ENCODE measurements at places on chromosomes 4 and X.

GRCh38 chr4:109589605-109590004 is 29.6 kb downstream of the MCUB start:
- DNase-seq, result no peak

DNA sequence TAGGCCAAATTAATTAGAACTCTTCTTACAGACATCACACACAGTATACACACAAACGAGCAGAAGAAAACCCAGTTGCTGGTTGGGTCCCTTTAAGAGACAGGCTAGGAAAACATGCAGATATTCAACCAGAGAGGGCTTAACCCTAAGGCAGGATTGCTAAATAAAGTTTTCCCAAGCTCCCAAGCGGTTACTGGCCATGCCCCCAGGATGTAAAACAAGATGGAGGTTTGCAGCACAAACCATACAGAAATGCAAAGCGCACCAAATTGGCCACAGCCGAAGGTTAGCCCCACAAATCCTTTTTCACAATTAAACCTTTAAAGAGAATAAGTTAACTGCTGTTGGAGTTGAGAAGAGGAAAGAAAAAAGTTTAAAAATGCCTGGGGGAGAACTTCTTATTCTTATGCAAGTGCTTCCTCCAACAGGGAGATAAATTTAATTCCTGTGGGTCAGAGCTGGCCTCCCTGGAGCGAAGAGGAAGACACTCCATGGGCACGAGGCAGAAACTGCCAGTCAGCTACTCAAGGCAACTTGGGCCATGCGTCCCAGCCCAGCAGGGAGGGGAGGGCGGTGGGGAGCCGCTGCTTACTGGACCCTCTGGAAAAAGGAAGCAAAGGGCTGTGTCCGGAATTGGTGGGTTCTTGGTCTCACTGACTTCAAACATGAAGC is 167.6 kb upstream of the ARSJ start:
- DNase-seq, result no peak

- DNase-seq, result peak; percentile 46
Observed at GRCh38 chr4:140296335-140297220, 76.9 kb upstream of the SCOC start.

DNA sequence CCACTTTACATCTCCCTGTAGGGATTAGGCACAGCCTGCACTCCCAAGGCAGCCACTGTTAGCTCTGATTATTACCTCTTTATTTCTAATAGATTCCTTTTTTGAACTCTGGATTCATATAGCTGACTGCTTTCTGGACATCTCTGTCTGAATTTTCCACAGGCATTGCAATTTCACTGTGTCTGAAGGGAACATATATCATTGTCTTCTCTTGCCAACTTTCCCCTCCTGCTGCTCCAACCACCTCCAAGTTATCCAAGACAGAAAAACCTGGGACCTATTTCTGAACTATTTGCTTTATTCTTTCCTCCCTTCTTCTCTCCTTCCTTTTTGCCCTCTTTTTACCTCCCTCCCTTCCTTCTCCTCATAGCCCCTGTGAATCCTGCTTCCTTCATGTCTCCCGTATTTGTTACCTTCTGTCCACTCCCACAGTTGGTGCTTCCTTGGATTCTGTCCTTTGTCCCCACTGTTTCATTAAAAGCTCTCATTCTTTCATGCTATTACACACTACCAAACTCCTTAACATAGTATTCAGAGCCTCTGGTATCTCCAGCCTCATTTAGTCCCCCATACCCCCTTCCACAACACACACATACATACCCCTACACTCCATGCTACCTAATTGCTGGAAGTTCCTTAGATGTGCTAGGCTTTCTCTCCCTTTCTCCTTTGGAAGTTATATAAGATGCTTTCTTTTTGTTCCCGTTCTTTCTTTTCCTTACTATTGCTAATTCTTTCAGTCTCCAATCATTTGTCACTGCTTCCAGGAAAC is 34.7 kb downstream of the FGF2 start:
- no peak for DNase-seq

- peak; percentile 1 for DNase-seq
Observed at GRCh38 chrX:129158505-129158904, 364.8 kb downstream of the SMARCA1 start.

GRCh38 chr4:3296651-3297050 is 3.8 kb downstream of the RGS12 start:
- no peak for DNase-seq

- no peak for DNase-seq
Observed at GRCh38 chrX:55697381-55697780, 20.2 kb upstream of the RRAGB start.

DNA sequence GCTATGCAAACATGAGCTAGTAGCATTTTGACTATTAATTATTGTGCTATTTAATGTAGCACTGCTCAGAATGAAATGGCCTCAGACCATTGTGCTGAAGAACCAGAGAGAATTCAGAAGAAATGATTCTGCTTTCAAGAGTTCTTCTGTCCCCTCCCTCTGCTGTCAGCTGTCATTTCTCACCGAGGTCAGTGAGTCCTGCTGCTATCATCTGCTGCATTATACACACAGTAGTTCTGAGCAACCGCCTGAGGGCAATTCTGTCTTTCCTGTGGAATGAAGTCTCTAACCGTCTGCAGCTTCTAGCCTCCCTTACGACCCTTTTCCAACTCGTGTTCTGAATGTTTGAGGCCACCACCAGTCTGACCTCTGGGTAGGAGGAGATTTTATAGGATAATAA is 249.4 kb downstream of the HNRNPD start:
- DNase-seq, result peak; percentile 28

- DNase-seq, result no peak
Observed at GRCh38 chr4:104728380-104729122, 233.9 kb upstream of the CXXC4 start.

- DNase-seq, result no peak
Observed at GRCh38 chr4:16608123-16608522, 290.3 kb downstream of the LDB2 start.

DNA sequence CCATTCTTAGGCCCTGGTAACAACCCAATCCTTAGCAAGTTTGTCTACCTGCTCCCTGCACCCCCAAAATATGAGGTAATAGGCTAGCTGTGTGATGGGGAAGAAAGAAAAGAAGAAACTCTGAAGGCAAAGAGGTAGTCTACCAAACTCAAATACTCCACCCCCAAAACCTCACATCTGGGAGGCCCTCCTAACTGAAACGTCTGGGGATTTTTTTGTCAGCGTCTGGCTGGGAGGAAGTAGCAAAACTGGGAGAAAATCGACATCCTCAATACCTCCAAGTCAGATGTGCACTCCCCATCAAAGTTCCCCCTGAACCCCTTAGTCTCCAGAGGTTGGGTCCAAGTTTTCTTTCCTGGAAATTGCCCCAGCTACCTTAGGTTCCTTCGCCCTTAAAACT is 1.0 kb downstream of the LAMP2 start:
- DNase-seq, result no peak

DNA sequence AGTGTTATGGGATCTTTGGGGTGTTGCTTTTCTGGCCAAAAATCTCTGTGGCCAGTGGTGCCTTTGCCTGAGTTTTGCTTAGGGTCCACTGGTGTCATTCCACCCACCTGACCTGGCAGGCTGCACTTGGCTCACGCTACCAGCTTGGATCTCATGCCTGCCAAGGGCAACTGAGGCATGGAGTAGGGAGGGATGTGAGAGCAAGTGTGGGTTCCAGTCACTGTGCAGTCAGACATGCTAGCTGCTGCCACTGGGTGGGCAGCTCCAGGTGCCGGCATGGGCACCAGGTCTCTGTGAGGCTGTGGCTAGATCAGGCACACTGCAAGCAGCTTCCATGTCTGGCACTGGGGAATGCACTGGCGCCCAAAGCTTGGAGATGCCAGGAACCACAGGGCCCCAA is 424.1 kb downstream of the PRR32 start:
- no peak for DNase-seq

DNA sequence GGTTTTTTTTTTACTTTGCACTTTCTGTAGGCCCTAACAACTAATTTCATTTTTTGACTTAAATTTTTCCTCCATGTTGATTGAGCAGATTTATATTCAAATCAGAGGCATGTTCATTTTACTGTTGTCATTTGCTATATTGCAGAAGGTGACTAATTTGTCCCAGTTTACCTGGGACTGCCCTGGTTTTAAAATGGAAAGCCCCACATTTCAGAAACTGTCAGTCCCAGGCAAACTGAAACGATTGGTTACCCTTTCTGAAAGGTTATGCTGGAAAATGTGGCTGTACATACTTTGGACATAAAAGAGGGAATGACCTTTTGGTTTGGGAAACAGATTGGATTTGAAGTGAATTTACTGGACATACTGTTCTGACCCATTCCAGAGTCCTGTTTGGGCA is 160.0 kb downstream of the SPCS3 start:
- DNase-seq, result no peak
